D341Med (cell line): ENCODE measurements at places on chromosomes 2 and 18.

DNA sequence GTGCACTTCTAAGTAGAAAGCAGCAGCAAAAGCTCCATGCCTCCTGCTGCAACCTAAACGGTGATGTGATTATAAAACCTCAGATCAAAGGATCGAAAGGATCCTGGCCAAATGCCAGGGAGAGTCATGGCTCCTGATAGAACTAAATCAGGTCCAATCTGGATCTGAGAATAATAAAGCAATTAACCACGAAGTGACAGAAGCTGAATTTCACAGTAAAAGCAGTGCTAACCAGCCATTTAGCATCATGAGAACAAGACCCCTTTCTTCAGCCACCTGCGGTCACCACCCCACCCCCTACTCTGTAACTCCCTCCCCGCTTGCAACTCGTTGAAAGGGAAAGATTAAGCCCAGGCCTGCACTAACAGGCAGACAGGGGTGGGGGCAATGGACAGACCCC is 748.7 kb downstream of the BCL11A start:
- no peak for DNase-seq

DNA sequence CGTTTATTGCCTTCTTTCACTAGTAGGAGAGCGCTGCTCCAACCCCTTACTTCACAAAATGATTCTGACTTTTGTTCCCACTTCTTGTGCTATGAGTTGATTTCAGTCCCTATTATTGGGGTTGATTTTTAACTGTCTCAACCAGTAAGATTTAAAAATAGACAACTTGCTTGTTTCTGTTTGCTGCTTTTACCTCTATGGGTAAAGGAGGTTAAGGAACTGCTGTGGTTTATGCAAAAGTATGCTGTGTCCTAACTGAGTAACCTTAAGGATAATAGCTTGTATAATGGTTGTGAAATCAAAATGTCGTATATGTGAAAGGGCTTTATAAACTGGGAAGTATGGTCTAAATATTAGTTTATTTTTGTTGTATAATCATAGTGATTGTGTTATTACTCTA is 22.6 kb downstream of the ALMS1 start:
- DNase-seq = no peak

- DNase-seq = no peak
These were observed 203.3 kb downstream of the AFF3 start for GRCh38 chr2:99939135-99939534.

DNA sequence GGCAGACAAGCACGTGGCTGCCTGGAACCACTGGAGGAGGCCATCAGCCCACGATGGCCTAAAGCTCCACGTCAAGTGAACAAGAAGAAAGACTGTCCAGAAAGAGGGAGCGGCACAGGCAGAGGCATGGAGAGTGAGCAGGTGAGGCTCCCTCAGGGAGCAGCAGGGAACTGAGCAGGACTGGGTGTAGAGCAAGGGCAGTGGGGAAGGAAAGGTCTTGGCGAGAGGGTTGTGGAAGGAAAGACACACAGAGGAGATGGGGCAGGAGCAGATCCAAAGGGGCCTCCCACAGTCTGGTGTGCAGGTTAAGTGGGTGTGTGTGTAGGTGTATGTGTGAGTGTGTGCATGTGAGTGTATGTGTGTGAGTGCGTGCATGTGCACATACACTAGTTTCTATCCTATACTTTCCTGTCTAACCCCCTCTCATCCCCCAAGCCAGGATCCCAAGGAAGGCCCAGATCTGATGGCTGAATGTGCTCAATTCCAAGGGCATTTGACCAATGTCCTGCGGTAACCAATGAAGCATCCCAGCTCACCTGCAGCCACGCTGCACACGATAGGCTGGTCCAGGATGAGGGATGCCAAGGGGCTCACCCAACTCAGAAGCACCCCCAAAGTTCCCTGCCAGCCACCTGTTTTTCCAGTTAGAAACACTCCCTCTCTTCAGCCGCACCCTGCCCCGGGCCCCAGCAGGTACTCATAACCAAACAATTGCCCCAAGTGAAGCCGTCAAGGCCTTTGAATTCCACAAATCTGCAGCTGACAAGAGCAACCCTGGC is 262.5 kb upstream of the RAB6C start:
- DNase-seq = no peak

DNA sequence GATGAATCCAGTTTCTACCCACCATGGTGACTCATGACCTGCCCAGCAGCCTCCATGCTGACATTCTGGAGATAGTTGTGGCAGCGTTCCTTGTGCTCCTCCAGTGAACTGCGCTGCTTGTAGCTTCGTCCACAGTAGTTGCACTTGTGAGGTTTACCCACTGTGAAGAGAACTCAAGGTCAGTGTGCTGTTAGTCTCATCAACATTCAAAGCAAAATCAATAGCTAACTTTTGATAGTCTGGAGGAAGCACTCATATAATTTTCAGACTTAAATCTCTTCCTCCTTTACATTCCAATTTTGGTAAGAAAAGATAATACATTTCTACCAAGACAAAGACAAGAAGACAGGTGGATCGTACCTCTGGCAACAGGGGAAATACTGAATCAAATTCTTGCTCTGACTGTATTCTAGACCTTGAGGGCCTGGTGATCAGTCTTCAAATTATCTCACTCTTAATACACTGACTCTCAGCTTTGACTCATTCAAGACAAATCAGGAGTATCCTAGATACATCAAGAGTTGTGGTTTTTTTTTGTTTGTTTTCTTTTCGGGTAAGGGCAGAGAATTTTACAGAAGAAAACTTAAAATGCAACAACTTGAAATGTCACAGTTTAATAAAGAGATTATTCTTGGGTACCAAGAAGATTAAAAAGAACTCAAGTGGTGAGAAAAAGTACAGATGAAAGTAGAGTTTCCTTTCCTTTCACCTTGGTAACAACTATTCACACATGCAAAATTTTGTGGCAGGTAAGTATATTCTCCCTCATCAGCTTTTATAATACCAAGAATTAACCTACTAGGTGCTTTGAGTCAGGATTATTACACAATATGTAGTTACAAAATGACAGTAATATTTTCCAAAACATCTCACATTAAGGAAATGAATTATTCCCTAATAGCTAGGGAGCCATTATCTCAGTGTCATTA is 129.2 kb downstream of the IKZF2 start:
- DNase-seq = no peak

DNA sequence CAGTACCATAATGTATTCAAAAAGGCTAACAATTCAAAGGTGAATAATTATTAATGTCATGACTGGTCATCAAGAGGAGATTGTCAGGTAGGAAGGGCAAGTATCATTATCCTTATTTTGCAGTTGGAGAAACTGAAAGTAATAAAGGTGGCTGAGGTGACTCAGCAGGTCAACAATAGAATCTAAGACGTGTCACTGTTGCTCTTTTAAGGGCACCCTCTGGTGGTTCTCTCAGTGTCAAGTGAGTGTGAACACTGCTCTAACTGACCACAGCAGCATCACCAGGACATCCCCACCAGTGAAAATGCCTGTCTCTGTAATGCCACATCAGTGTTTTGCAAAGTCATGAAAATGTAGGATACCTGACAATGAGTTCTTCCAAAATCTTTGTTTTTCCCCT is 69.7 kb downstream of the DCC start:
- no peak for DNase-seq

DNA sequence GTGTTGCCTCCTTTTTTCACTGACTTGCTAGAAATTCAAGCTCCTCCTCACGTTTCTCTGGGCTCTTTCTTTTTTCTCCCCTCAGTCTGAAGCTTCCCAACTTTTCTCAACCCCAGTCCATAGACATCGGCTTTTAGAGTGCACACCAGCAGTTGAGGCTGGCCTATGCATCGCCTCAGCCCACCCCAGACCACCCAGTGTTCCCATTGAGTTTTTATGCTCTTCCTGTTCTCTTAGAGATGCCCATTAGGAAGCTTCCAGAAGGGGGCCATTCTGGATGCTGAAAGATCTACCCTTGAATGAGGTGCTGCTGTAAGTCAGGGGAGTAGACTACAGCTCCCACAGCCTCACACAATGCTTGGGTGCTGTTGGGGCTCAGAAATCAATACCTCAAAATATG is 12.0 kb upstream of the GYPC start:
- DNase-seq = no peak

DNA sequence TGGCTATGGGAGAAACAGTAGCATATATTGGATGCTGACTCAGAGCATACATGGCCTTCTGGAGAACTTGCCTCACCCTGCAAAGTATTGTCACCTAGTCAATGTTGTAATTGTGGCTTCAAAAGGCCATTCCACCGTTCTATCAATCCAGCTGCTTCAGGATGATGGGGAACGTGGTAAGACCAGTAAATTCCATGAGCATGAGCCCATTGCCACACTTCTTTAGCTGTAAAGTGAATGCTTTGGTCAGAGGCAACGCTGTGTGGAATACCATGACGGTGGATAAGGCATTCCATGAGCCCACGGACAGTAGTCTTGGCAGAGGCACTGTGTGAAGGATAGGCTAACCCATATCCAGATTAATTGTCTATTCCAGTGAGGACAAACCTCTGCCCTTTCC is 1300.1 kb upstream of the ACVR2A start:
- no peak for DNase-seq

GRCh38 chr18:41789001-41789400 is 166.0 kb upstream of the PIK3C3 start:
- DNase-seq = no peak

GRCh38 chr2:208306291-208306690 is 40.2 kb downstream of the PIKFYVE start:
- no peak for DNase-seq

DNA sequence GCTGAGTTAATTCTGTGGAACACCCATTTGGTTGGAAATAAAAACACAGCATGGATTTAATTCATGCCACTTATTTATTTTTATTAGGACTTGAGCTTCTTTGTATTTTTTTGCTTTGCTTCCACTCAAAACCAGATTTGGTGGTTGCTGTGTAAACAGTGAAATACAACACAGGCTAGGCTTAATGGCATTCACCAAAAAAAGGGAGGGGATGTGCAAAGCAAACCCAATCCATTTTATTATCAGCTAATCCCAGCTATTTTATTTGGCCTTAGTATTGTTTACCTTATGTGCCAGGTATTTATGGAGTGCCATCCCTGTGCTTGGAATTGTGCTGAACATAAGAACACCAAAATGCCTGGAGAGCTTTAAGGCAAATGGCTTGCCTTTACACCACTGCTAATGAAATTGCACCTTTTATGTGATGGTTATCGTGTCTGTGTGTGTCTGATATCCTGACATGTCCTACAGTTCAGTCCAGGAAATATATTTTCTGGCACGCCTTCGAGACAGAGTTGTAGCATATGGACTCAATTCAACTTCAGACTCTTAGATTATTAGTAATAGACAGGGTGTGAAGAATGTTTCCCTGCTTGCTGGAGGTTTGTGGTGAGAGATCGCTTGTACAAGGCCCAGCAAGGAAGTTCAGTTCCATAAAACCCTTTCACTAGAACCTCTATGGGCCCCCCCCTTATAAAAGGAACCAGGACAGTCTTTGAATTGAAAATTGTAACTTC is 99.6 kb downstream of the PRPF40A start:
- no peak for DNase-seq

DNA sequence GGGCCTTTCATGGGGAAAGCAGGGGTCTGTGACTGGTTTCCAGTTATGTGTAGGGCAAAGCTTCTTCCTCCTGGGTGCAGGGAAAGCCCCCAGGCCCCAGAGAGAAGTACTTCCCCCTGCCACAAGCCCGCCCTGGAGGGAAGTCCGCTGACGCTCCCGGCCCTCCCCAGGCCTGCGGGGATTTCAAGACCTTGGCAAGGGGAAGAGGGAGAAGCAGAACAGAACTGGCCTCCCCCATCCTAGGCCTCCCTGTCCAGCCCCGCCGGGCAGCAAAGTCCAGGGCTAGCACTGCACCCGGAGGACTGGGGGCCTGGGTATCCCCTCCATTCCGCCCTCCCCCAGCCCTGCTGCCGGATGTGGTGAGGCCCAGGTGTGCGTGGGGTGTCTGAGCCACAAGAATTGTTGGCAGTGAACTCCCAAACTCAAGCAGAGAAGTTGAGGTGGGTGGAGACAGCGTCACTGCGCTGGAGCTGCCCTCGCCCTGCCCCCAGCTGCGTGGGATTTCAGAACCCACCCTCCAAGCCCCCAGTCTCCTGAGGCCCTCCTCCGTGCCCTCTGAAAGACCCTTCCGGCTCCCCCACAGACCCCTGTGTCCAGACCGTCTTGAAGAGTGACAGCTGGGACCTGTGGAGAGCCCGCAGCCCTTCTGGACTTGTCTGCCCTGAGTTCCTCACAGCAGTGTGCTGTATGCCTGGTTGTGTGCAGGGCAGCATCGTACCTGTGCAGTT is 1.1 kb upstream of the DUSP2 start:
- DNase-seq = no peak
